Urinary bladder (tissue), 4 donors: ENCODE measurements at places on chromosomes 13 and 19. TPM values are rescaled to one million over a fixed set of nuclear protein-coding genes. Genes with fewer than 3 reads are reported as not detected.

The NAPSA gene
- total RNA-seq = 0.58 TPM

DNA sequence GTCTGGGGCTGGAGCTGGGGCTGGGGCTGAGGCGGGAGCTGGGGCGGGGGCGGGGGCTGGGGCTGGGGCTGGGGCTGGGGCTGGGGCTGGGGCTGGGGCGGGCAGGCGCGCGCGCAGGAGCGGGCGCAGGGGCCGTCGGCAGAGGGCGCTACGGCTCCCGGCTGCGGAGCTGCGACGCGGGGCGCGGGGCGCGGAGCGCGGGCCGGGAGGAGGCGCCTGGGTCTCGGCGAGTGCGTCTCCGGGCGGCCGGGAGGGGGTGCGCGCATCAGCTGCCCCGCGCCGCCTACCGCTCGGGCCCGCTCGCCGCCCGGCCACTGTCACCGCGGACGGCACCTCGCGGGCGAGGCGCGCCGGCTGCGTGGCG lies 422 bp upstream of the MTUS2 start:
- DNase-seq = no peak

- no peak for DNase-seq
Observed at GRCh38 chr13:44110091-44110621, 230.5 kb downstream of the LACC1 start.

- DNase-seq = no peak
Observed at GRCh38 chr19:47644743-47645482, 36.0 kb downstream of the BICRA start.

The ONECUT3 gene
- not detected for total RNA-seq

The LAIR1 gene
- total RNA-seq = 11.8 TPM

The CAPN12 gene
- 1.4 TPM for total RNA-seq

GRCh38 chr19:11356676-11357550 lies 1.7 kb downstream of the PLPPR2 start:
- no peak for DNase-seq

The GTPBP3 gene
- total RNA-seq = 11.2 TPM

DNA sequence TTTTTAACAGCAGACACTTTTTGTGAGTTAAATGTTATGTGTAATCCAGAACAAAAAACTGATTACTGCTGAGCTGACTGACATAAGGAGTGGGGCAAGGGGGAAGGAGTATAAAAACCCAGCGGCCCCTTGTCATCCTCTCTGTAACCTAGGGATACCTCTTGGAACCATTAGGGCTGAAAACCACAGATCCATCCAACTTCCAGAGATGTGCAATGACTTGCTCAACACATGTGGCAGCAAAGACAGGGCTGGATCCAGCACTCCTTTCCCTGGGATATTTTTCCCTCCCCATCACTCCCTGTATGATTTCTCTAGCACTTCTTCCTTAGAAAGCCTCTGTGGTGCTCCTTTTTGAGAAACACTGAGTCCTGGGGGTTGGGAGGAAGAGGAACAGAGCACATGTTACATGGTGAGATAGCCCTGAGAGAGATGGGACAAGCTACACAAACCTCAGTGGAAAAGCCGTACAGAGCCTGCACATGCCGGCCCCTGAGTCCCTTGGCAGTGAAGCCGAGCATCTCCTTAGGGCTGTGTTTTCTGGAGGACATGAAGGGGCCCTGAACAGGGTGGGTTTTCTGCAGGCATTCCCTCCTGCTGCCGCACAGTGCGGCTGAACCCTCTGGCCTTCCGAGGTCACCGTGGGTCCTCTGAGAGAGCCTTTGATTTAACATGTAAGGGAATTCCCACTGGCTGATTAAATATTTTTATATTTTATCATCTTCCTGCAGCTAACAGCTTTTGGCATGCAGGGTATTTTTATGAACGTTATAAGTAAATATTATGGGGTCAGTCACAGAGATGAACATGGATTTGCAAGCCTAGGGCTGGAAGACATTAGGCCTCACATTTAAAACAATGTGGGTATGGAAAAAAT lies 219.9 kb downstream of the COG6 start:
- no peak for DNase-seq

The ADGRE3 gene
- total RNA-seq = 0.16 TPM

DNA sequence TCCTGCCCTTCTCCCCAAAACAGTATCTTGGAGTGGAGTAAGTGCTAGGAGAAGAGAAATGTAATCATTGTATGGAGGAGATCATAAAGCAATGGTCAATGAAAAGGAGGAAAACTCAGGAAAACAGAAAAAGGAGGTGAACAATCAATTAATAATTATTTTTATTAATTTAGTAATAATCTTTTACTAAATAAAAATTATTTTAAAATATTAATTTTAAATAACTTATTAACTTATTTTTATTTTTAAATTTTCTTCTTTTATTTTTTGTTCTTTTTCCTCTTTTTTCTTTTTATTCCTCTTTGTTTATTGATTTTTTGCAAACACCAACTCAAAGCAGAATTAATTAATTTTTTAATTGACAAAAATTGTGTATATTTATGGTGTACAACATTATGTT lies 80.3 kb downstream of the TNFSF11 start:
- no peak for DNase-seq

DNA sequence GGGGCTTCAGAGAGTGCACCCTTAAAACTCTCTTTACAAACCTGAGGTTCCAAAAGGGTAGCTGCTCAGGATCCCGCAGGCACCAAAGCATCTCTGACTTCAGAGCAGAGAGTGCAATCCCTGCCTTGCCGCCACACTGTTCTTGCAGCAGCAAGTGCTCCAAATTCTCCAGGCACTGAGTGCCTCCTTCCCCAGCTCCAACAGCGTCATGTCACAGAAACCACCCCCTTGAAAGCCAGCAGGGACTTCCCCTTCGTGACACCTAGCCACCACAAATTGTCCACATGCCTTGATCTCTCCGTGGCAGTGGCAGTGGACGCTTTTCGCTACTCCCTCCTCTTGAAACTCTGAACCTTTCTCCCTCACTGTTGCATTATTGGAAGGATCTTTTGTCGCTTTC lies 39.9 kb downstream of the MBNL2 start:
- DNase-seq = no peak

The LGALS7B gene
- total RNA-seq = 1.2 TPM

DNA sequence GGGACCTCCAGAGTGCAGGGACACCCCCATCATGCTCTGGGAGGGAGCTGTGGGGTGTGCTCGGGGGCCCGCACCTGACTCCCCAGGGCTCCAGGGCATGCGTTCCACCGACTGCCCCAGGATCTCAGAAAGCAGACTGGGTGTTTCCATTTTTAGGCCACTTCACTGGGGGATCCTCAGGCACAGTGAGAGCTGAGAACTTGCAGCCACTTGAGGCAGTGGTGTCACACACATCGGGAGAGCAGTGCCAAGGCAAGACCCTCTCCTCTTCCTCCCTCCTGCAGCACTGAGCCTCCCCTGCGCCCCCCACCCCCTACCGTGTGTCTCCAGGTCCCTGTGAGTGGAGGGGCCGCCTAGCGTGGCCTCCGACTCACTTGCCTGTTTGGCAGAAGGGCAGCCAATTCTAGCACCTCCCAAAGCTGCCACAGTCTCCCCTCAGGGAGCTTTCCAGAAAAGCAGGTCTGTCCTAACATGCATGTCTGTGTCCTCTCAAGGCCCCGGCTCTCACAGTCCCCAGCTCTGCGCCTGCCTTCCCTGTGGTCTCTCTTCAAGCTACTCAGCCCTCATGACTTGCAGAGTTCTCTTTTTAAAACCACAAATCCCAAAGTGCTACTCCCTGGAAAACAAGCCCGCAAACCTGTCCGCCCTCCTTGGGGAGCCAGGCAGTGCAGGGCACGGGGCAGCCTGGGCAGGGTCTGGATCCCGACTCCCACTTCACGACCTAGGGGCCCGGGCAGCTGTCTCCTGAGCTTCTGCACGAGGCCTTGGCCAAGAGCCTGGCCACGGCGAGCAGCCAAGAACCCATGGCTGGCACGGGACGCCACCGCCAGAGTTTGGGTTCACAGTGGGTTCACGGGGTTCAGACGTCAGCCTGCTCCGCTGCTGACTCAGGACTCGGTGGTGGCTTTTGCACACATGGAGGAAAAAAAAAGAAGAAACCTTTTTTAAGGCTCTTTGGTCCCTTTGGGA lies 94.1 kb downstream of the STK24 start:
- DNase-seq = no peak

- no peak for DNase-seq
Observed at GRCh38 chr13:105364191-105364590, 1171.3 kb downstream of the EFNB2 start.

The FBXO27 gene
- total RNA-seq = 2.9 TPM

The ANGPTL4 gene
- total RNA-seq = 1.3 TPM

- peak; percentile 100 for DNase-seq
Observed at GRCh38 chr19:5904352-5905113, at the start of gene VMAC. VMAC (plus strand) TSS chr19:5904872; CDS start chr19:5904891, 19 bp downstream.

DNA sequence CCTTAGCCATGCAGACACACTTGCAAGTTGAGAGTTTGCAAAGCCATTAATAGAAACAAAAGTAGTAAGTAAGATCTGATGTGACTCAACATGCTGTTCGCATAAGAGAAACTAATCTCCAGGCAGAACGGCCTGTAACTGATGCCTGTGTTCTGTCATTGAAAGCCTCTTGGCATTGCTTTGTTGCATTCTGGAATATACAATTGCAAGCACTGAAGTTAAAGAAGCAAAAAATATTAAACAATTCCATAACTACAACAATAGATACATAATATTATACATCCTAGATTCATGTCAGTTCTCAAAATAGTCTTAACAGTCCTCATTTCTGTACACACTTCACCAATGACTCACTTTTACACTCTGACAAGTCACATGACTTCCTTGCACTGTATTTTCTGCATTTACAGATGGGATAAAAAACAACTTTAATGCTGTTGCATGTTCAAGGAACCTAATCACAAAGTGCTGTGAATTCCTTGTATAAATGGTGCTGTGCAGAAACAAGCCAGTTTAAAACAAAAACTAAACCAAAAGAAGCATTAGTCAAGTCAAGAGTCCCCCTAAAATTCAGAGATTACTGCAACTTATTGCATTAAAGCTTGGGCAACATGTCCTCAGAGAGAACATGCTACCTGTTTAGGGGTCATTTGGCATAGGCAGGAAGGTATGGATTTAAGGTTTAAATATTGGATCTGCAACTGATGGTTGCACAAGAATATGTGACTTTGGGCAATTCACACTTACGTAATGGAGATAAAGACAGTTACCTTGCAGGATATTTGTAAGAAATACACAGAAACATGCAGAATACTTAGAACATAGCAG lies 79.5 kb upstream of the SERP2 start:
- no peak for DNase-seq

GRCh38 chr19:16064209-16064889 lies 11.9 kb upstream of the TPM4 start:
- no peak for DNase-seq
